HFFc6 (cell line): ENCODE measurements at places on chromosomes 16 and 17.
A peak's percentile ranks its signal among the peaks of the same experiment; 100 is the strongest.

GRCh38 chr17:81962499-81963441 is 1.8 kb upstream of the NOTUM start:
- DNase-seq: no peak

DNA sequence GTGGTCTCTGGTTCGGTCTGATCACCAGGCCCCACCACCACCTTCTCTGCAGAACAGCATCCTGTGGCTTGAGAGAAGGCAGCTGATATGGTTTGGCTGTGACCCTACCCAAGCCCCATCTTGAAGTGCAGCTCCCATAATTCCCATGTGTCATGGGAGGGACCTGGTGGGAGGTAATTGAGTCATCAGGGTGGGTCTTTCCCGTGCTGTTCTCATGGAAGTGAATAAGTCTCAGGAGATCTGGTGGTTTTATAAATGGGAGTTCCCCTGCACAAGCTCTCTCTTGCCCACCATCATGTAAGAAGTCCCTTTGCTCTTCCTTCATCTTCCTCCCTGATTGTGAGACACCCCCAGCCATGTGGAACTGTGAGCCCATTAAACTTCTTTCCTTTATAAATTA is 352.3 kb upstream of the CDH5 start:
- DNase-seq: no peak

- DNase-seq: peak; percentile 89
These were observed 5.6 kb upstream of the CIITA start for GRCh38 chr16:10871157-10871991.

GRCh38 chr17:65895969-65896368 is 296.0 kb downstream of the CEP112 start:
- DNase-seq: no peak

DNA sequence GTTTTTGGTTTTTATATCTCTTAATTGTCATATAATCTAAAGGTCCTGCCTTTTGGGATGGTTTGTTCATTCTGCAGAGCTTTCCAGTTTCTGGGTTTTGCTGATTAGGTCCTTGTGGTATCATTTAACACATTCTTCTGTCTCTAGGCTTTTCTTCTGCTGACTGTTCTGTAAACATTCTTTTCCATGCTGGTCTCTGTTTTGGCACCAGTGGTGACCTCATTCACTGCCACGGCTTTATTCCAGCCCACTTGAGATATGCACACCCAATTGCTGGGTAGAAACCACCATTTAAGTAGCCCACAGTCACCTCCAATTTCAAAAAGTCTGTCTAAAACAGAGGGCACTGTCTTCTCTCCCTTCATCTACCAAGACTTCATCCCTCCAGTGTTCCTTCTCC is 31.1 kb upstream of the COX10 start:
- peak; percentile 60 for DNase-seq

DNA sequence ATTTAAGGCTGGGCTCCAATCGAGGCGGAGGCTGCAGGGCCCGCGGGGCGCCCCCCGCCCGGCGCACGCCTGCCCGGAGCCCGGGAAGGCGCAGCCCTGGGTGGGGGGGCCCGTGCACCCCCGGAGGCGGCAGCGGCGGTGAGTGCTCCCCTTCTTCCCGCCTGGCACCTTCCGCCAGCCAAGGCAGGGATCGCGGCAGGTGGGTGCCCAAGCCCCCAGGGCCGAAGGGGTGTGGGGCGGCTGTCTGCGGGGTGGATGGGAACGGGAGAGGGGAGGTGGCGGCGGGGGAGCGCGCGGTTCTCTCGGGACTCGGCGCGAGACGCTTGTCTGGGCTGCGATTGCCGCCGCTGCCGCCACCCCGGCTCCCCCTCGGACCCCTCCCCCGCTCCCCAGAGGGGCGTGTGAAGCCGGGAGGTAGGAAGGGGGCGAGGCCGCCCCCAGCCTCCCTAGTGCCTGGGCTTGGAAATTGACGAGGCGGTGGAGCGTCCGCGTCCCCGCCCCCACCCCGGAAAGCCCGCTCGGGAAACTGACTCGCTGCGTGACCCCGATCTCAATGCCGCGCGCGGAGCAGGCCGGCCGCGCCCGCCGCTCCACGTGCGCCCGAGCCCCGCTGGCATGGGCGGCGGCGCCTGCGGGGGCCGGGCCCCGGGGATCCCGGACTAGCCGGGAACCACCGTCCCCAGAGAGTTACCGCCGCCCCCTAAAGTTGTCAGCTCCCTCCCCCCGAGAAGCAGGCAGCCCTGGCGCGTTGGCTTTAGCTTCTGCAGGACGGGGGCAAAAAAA is 231.5 kb downstream of the MRTFB start:
- no peak for DNase-seq

DNA sequence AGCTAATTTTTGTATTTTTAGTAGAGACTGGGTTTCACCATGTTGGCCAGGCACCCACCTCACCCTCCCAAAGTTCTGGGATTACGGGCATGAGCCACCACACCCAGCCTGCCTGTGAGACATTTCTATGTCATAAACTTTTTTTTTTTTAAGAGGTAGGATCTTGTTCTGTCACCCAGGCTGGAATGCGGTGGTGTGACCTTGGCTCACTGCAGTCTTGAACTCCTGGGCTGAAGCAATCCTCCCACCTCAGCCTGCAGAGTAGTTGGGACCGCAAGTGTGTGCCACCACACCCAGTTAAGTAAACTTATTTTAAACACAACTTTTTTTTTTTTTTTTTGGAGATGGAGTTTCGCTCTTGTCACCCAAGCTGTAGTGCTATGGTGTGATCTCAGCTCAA is 47.2 kb downstream of the SCNN1G start:
- DNase-seq: no peak

GRCh38 chr17:31558748-31559583 is 167.5 kb downstream of the RAB11FIP4 start:
- peak; percentile 76 for DNase-seq

DNA sequence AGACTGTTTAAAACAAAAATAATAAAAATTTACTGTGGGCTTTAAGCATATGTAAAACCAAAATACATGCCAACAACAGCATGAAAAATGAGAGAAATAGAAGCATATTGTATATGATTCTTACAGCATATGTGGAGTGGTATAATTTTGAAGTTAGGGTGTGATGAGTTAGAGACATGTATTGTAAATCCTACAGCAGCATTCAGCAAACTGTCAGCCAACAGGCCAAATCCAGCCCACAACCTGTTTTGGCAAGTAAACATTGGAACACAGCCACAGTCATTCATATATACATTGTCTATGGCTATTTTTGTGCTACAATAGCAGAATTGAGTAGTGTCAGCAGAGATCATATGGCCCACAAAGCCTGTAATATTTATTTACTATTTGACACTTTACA is 42.3 kb downstream of the ZNF18 start:
- no peak for DNase-seq

GRCh38 chr16:80417706-80418271 is 123.0 kb upstream of the DYNLRB2 start:
- DNase-seq: no peak

DNA sequence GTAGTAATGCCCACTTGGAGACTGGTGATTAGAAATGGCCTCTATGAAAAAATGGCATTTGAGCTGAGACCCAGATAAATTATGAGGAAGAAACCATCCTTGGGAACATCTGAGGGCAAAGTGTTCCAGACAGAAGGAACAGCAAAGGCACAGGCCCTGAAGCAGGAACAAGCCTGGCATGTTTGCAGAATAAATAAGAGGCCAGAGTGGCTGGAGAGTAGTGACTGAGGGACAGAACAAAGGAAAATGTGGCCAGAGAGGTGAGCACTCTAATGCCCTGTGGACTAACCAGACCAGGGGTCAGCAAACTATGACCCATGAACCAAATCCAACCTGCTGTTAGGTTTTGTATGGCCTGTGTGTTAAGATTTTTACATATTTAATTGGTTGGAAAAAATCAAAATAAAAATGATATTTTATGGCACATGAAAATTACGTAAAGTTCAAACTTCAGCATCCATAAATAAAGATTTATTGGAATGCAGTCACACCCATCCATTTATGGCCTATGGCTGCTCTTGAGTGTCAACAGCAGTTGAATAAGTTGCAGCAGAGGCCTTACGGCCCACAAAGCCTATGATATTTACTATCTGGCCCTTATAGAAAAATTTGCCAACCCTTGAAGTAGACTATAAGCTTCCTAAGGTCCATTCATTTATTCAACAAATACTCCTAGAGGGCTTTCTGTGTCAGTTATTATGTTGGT is 210.0 kb upstream of the TOX3 start:
- no peak for DNase-seq

GRCh38 chr16:3321816-3322215 is 16.5 kb downstream of the ZNF75A start:
- DNase-seq: no peak

DNA sequence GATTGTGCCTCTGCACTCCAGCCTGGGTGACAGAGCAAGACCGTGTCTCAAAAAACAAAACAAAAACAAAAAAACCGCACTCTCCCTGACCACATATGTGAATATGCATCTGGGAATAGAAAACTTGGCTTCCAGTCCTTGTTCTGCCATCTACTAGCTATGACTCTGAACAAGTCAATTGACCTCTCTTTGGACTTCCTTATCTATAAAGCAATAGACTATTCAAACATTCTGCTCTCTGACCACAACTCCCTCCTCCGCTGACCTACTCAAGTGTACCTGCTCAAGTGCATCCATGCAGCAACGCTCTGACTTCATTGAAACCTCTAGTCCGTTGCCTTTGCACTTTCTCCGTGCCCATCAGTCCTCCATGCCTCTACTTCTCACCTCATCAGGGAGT is 52.6 kb upstream of the KDM6B start:
- DNase-seq: no peak

DNA sequence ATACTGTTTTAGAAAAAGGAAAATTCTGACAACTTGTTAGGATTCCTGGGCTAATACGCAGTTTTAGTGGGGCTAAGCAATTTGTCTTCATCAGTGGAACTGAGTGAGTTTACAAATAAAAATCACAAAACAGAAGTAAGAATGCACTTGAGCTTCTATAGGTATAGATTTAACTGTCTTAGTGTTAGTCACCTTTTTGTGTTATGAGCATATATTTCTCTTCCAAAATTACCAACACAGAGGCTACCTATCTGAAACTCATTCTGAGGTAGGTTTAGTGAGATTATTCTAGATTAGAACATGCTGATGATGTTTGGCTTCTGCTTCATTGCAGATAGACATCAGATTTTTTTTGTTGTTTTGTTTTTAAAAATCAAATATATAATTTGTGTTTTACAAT is 23.2 kb downstream of the METTL9 start:
- no peak for DNase-seq

GRCh38 chr16:20675488-20676267 is 21.8 kb downstream of the ACSM1 start:
- DNase-seq: no peak

GRCh38 chr16:55046916-55047315 is 116.3 kb downstream of the IRX5 start:
- DNase-seq: no peak

- DNase-seq: no peak
These were observed 622 bp upstream of the CCL16 start for GRCh38 chr17:35981908-35982330.
